ENCODE measurements at places on chromosomes 3 and 15.

DNA sequence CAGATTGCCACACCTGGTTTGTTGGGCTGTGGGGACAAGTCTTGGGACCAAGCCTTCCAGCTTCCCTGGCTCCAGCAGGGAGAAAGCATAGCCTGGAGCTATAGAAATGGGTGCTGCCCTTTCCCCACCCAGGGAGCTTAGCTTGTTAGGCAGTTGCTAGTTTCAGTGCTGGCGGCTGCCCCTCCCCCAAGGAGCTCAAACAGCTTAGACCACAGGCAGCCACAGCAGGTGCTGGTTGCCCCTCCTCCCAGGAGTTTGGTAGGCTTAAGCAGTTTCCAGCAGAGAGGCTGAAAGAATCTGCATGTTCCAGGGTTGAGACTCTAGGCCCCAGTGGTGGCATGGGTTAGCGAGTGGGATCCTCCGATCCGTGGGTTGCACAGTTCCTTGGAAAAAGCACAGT, 889.7 kb downstream of the IGSF11 start:
- no peak for DNase-seq

GRCh38 chr3:32313723-32314473, 75.4 kb downstream of the CMTM8 start:
- DNase-seq, result no peak

DNA sequence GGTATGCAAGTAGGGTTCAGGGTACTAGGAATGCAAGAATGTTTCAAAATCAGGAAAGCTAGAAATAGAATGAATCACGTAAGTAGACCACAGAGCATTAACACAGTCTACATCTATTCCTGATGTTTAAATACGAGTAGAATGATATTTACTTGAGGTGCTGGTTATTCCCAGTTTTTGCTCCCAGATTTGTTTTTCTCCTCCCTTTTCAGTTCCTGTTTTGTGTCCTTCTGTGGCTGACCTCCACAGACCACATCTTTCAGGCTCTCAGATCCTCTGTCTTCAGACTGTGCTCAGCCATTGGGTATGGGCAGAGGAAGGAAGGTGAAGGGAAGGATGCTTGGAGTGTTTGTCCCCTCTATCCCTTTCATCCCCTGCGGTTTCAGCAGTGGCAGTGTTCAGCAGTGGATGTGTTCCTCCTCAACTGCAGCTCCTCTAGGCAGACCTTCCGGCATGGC, 276.6 kb downstream of the ZNF621 start:
- DNase-seq, result no peak

DNA sequence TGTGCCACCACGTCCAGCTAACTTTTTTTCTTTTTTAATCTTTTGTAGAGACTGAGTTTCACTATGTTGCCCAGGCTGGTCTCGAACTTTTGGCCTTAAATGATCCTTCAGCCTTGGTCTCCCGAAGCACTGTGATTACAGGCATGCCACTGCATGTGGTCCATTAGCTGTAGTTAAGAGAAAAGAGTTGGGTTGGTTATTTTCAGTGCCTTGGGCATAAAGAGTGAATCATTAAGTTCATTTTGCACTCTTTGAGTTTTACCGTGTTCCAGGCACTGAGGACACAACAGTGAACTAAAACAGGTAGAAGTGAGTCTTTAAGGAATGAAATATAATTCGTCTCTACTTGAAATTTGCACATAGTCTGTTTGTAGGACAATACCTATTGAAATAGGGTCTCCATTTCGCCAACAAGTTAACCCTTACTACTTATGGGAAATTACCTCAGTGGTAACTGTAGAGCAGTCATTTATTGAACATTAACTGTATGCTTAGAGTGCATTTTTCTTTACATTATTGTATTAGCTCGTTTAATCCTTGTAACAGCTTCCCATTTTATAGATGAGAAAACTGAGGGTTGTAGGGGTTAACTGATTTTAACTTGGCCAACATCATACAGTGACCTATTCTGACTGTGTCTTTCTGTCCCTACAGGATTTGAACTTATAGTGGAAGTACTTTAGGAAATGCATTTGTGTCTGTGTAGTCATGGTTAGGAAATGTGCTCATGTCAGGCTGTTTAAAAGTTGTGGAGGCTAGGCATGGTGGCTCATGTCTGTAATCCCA, 22.7 kb upstream of the TRAK1 start:
- no peak for DNase-seq

GRCh38 chr3:41464858-41465257, 265.6 kb downstream of the CTNNB1 start:
- no peak for DNase-seq

- no peak for DNase-seq
Measured at GRCh38 chr3:183870563-183870962, 14.1 kb downstream of the PARL start.

DNA sequence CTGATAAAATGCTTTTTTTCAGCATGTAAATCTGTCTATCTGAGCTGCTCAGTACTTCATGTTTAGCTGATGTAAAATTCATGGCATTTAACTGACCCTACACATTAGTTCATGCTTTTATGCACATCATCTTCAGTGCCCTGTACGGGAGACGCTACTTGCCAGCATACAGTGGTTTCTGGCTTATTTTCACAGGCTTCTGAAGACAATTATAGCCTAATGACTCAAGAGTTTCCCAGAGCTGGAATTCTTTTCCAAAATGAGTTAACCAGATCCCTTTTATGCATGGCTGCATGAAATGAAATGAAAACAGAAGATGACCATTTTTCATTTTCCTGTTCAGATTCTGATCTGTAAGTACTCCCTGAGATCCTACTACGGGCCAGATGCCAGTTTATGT, 1061.5 kb downstream of the ROBO2 start:
- no peak for DNase-seq

DNA sequence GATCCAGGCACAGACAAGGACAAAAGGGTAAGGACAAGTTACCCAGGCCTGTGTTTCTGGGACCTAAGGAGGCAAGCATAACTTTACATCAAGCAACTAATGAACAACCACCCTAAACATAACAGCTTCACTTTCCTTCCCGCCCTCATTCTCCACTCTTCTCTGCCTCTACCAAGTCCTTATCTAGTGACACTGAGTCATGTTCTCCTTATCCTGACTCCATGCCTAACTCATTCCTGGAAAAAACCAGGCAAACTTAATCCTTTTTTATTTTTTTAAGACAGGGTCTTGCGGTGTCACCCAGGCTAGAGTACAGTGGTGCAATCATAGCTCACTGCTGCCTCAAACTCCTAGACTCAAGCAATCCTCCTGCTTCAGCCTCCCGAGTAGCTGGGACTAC, 44.5 kb downstream of the TMEM44 start:
- DNase-seq, result no peak

- peak; percentile 91 for DNase-seq
Measured at GRCh38 chr3:196969660-196970546, 1.3 kb upstream of the PIGZ start.

DNA sequence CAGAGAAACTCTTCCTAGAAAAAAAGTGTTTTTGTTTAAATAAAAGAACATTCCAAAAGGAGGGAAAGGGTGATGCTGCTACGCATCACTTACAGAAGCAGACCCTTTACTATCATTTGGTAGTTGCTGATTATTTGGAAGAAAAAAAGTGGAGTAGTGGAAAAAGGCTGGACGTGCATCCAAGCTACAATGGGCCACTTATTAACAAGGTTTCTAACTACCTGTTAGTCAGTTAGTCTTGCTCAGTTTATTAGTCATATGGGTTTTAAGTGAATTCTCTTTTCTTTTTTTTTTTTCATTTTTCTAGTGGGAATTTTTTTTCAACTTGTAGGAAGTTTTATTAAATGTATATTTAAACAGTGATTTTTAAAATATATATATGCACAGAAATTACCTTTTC, 866.0 kb downstream of the MCTP2 start:
- no peak for DNase-seq

GRCh38 chr3:117519776-117520175, 810.2 kb downstream of the TUSC7 start:
- no peak for DNase-seq

DNA sequence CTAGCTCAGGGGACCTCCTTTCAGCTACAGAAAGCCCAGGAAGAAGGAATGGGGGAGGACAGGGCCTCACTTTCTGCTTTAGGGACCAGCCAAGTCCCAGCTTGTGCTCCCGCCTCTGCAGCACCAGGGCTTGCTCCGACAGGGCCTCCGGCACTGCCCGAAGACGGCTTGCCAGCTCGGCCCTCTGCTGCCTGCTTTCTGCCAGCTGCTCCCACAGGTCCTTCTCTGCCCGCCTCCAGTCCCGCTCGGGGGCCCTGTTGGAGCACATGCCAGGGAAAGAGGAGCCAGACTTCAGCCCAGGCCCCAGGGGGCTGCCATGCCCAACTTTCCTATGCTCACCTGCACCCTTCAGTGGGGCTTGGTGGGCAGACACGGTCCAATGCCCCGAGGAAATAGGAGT, 4.3 kb upstream of the CLK3 start:
- DNase-seq, result no peak

- DNase-seq, result no peak
Measured at GRCh38 chr3:135897715-135898114, 67.8 kb upstream of the PPP2R3A start.

GRCh38 chr3:129001101-129001805, at the start of gene EFCC1:
Gene EFCC1, plus strand, starts transcription at chr3:129001304. Its CDS starts 325 bp downstream, at chr3:129001629.
- DNase-seq, result no peak

DNA sequence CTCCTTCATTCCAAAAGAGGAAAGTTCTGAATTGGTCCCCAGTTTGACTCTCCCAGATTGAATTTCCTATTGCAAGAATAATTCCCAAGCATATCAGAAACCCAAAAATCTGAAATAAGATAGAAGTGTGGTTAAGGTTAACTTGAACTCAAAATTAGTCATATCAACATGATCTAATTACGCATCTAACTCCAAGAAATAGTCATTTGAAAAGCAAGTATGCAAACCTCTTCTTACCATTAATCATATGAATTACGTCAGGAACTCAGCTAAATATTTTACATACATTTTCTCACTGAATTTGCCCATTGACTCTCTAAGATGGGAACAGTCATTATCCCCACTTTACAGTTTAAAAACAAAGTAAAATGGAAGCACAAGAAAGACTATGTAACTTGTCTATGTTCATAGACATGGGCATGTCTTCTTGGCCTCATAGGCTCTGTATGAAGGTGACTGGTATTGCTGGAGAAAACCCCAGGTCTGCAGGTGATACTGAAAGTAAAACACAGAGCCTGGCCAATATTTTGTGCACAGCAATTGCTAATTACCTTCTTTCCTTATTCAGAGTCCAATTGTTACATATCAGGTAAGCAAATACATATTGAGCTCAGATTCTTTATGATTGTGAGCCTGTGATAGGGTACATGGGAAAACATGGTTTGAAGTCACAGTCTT, 139.2 kb downstream of the ATP8B4 start:
- no peak for DNase-seq

DNA sequence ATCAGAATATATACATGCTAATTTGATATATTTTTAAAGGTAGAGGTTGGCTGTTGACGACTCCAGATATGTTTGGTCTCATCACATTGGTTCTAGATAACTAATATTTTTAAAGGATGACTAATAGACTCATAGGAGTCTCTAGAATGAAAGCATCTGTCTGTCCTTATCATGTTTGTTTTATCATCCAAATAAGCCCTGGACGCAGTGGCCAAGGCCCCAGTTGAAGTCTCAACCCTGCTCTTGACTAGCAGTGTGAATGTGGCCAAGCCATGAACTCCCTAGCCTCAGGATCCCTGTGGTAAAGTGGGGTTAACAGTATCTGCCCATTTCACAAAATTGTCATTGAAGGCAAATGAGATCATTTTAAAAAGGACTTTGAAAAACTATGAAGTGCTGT, 53.6 kb downstream of the ABHD2 start:
- DNase-seq, result no peak

GRCh38 chr3:177830411-177830849, 633.1 kb upstream of the TBL1XR1 start:
- no peak for DNase-seq

DNA sequence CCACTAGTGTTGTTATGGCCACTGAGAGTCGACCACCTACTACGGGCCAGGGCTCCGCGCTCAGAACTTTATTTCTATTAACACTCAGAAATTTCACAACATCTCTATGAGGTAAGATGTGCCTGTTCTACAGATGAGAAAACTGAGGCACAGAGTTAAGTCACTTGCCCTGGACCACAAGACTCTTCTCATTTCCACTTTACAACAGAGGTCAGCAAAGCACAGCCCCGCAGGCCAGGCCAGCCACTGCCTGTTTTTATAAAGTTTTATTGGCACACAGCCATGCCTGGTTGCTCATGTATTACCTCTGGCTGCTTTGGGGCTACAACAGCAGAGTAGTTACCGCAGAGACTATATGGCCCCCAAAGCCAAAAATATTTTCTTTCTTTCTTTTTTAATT, 503.6 kb downstream of the SHQ1 start:
- no peak for DNase-seq

DNA sequence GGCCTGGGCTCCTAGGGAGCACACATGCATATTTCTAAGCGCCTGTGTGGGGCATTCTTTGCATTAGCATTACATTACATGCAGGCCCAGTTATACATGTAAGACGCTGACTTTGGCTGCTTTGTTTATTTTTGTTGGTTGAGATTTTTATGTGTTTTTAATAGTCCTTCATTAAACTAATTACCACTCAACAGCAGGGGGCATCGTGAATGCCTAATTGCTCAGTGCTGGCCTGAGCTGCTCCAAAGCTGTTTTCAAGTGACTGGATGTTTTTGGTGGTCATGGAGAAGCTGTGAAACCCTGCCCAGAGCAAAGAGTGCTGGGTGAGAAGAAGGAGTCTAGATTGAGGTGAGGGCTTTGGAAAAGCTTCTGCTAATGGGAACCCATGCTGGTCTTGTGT, 41.5 kb downstream of the GPD1L start:
- DNase-seq, result no peak

GRCh38 chr15:79433276-79433990, 1.3 kb downstream of the MINAR1 start:
- DNase-seq, result no peak

Measured in GM13976 (cell line).